ENCODE measurements at places on chromosomes 4 and X.

- no peak for DNase-seq
These were observed 45.4 kb downstream of the ZCCHC13 start for GRCh38 chrX:74349387-74349786.

GRCh38 chr4:8841678-8842268 is 29.9 kb downstream of the HMX1 start:
- no peak for DNase-seq

GRCh38 chrX:68945081-68945602 is 116.3 kb downstream of the EFNB1 start:
- DNase-seq, result no peak

GRCh38 chr4:143514901-143515300 is 1.4 kb downstream of the SMARCA5 start:
- no peak for DNase-seq

All from GM13977 (cell line).